ENCODE measurements at places on chromosomes 4 and X. TPM values are rescaled to one million over a fixed set of nuclear protein-coding genes. Genes with fewer than 3 reads are reported as not detected.
A peak's percentile ranks its signal among the peaks of the same experiment; 100 is the strongest.

The ANXA10 gene
- not detected for total RNA-seq

The MAGEA12 gene
- not detected for total RNA-seq

The FDCSP gene
- not detected for total RNA-seq

The MAGEA2 gene
- not detected for total RNA-seq

The NR3C2 gene
- 4.8 TPM for total RNA-seq

The GAGE2A gene
- total RNA-seq, result not detected

The ERCC6L gene
- total RNA-seq, result 13.1 TPM

The CXorf65 gene
- 6.7 TPM for total RNA-seq

DNA sequence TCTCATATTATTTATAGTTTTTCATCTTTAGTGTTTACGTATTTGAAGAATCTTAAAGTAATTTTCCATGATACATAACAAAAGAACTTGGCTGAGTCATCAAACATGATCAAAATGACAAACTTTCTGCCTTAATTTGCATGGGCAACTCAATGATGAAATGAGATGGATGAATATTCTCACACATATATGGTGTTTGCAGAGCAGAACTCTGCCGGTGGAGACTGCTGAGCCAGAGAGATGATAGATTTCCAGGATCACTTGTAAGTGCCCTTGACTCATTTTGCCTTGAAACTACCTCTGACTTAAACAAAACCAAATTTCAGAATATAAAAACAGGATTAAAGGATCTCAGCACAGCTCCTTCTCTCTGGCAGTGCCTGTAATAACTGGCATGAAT, 38.2 kb downstream of the TRPC3 start:
- no peak for DNase-seq

DNA sequence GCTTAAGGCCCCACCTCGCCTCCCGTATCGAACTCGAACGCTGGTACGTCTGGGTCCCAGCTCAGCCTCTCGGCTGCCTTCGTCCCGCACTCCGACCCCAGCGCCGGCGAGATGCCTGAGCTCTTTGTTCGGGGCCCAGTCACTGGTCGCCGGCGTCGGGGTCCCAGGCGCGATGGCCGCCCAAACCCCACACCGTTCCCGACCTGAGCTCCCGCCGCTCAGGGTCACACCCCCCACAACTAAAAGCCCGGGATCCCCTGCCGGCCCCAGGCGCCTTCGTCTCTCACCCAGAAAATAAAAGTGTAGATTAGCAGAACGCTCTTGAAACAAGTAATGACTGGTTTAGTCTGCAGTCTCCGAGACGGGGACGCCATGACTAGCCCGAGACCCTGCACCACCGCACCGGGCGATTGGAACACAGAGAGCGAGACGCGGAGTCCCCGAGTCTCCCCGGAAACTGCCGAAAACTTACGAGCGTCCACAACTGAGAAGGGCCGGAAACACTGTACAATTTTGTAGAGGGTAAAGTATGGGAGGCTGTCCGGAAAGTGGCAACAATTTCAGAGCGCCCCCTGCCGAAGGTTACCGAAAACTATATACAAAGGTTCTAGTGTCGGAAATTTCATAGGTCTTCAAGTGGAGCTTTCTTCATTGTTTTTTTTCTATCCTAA, at the start of gene TSPAN6:
Gene TSPAN6 (minus strand): TSS at position 486 of the 671 bp plus-strand sequence. CDS start 112 bp downstream, at position 374.
- peak; percentile 69 for DNase-seq

GRCh38 chr4:145934434-145935047, 4.1 kb downstream of the ZNF827 start:
- no peak for DNase-seq

GRCh38 chr4:29852537-29852936, 867.6 kb upstream of the PCDH7 start:
- DNase-seq, result no peak

- DNase-seq, result no peak
Measured at GRCh38 chr4:17635056-17635455, 20.6 kb downstream of the MED28 start.

DNA sequence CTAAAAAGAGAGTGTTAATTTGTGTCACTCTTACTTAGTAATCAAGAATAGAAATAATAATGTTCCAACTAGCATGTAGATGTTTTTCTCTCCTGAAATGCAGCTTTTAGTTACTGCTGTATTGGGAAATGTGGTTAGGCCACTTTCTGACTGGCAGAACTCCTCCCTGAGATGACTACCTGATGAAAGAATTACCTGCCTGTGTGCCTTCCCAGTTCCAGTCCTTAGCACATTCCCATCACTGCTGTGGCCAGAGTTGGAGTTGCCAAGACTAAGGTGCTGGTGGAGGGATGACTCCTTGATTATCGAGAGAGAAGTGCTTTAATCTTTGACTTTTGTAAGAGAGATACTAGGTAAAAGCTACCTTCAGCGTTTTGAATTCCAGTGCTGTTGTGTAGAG, 9.5 kb downstream of the GAB1 start:
- no peak for DNase-seq

GRCh38 chr4:110474481-110474880, 1.5 kb upstream of the ENPEP start:
- no peak for DNase-seq

DNA sequence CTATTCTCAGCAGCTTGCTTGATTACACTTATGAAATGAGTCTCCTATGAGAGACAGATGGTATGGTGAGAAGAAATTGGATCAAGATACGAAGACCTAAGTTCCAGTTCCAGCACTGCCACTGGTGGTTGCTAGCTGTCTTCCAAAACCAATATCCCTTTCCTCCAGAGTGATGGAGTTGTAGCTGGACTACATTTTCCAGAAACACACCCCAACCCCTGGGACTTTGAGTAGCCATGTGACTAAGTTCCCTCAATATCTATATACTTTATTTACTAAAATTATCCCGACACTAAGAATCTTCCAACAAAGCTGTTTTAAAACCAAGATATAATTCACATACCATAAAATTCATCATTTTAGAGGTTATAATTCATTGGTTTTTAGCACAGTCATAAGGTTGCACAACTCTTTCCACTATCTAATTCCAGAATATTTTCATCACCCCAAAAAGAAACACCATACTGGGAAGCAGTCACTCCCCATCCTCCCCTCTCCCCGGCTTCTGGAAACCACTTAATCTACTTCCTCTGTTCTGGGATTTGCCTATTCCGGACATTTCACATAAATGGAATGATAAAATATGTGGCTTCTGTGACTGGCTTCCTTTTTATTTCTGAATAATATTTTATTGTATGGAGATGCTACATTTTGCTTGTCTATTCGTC, 118.0 kb downstream of the MANBA start:
- DNase-seq, result no peak

DNA sequence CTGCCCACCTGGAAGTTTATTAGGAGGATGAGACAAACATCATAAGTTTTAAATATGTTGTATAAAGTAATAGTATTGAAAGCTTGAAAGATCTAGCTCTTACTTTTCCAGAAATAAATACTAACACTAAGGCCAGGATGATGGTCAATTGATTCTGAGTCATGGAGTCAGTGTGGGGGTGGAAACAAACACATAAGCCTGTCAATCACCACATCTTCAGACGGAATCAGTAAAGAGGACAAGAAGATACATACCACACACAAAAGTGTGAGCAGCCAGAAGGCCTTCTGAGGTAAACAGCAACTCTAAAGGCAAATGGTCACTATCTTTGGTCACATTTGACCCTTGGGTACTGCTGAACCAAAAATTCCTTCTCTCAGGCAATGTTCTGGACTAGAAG, 365.0 kb upstream of the RASGEF1B start:
- DNase-seq, result no peak

DNA sequence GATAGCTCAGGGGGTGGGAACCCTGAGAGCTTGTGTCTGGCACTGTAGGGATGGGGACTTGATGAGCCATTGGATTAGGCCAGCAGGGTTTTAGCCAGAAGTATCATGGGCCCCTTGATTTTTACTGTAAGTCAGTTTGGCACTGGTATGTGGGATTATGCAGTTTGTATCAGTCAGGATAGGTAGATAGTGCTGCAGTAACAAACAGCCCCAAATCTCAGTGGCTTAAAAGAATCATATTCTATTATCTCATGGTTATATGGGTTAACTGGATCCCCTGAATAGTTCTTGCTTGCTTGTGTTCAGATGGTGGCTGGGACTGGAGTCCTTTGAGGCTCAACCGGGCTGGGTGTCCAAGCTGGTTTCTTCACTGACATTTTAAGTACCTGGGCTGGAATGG, 56.5 kb downstream of the SORCS2 start:
- DNase-seq, result no peak

DNA sequence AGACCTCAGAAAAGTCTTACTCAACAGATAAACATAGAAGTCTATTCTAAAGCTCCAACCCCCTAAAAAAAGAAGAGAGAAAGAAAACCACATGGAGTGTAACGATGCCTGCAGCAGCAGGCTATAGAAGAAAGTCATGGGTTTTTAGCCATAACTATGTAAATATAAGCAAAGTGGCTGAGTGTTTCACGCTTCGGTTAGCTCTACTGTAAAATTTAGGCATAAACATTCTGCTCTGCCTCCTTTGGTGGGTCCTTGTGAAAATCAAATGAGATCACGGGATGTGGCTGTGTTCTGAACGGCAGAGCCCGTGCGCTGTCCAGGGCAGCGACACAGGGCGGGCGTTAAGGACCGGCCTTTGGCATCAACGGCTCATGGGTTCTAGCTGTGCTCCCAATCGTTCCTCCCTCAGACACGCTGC, 78.4 kb downstream of the IRF2 start:
- DNase-seq, result no peak

GRCh38 chr4:174681723-174682300, 147.2 kb downstream of the GLRA3 start:
- DNase-seq, result no peak

- DNase-seq, result no peak
Measured at GRCh38 chrX:20263474-20263873, 3.2 kb downstream of the RPS6KA3 start.

DNA sequence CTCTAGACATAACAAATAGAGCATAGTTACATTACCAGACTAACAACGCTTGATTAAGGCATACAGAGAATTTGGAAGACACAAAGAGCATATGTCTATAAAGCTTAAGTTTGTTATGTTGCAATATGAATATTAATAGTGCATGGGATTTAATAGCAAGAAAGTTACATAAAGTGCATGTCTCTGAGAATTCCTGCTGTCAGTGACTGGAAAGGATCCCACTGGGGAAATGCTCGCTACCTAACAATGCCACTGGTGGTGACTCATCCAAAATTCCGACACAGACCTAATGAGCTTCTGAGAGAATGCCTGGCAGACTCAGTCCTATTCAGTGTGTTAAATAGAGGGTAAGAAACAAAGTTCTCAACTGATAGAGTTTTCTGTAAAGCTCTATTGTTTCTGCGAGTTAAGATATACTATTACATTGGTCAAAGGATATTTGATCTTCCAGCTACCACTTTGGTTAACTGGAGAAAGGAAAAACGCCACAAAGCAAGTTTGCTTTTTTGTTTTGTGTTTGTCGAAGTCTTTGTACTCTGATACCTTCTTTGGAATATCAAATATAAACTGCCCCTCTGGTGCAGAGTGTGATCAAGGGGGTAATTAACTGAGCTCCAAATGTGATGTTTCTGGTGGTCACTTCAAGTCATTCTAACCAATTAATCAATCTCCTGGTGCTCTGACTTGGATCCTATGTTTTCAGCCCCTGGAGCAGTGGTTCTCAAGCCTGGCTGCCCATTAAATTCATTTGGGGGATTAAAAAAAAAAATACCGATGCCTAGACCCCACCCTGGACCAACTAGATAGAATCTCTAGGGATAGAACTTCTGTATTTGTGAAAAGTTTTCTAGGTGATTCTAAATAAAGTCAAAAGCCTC, 107.9 kb downstream of the PALLD start:
- DNase-seq, result no peak

DNA sequence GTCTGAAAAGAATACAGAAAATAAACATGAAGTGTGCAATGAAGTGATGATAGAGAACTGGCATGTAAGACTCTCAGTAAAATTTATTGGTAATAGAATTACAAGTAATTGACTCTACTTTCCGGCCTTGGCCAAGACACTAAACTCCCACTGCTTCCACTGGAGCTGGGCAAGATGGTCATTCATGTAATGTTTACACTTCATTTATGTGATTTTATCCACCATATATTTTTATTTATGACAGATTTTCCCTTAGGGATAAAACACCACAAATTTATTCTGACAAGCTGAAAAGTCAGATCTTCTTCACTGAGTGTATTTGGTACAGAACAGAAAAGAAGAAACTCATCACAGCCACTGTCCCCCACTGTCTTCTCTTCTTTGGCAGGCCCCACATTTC, 191.9 kb downstream of the SLC39A8 start:
- no peak for DNase-seq

GRCh38 chr4:8557151-8558076, 22.8 kb upstream of the GPR78 start:
- DNase-seq, result no peak

DNA sequence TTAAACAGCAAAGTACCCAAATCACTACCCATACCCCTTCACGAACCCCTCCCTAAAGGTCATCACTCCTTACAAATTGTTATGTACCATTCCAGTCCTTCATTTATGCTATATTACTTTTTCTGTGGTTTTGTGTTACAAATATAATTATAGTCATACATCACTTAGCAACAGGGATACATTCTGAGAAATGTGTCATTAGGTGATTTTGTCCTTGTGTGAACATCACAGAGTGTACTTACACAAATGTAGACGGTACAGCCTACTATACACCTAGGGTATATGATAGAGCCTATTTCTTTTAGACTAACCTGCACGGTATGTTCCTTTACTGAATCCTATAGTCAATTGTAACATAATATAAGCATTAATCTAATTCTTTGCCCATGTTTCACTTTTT, 61.9 kb downstream of the ASB9 start:
- no peak for DNase-seq

- DNase-seq, result no peak
Measured at GRCh38 chr4:126627255-126627654, 1005.5 kb upstream of the INTU start.

DNA sequence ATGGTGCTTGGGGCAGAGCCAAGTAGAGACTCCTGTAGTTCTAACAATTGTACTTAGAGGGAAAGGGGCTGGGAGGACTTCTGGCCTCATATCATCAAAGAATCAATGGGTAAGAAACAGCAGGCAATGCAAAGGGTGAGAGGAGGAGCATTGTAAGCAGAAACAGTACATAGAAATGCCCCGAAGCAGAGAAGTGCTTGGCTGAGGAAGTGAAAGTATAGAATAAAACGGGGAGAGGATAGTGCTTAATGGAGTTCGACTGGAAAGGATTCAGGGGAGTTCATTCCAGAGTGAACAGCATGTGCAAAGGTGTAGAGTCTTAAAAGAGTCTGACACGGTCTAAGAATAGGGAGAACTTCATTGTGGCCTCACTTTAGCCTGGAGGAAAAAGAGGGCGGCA, 103.0 kb downstream of the SYNPO2 start:
- no peak for DNase-seq

DNA sequence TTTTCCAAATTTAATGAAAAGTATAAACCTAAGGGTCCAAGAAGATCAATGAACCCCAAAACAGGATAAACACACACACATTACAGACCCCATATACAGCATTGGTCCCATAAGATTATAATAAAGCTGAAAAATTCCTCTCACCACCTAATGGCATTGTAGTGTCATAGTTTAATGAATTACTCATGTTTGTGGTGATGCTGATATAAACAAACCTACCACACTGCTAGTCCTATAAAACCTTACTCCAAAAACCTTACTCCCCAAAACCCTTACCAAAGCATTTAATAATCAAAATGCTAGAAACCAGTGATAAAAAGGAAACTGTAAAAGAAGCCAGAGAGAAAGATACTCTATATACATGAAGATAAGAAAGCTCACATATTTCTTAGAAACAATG, 148.1 kb upstream of the SH3RF1 start:
- DNase-seq, result no peak

GRCh38 chrX:119880552-119881437, 9.2 kb downstream of the NDUFA1 start:
- DNase-seq, result peak; percentile 13
